Suprapubic skin (tissue), 4 donors: ENCODE measurements at places on chromosomes 7 and 10.

DNA sequence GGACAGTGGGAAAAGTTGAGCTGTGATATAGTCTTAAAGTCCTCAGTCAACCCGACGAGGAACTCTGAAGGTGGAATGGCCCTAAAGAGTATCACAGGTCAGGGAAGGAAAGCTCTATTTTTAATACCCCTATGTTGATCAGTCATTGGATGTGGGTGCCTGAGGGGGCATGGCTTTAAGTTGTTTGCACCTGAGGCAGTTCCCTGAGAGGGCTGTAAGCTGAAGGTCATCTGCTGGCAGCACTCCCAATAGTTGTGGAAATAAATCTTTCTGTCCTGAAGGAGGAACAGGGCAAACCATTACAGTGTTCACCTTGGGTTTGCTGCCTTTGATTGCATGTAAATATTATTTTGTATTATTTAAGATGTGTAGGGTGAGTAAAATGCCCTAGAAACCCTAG is 17.8 kb upstream of the C1GALT1 start:
- DNase-seq: no peak

DNA sequence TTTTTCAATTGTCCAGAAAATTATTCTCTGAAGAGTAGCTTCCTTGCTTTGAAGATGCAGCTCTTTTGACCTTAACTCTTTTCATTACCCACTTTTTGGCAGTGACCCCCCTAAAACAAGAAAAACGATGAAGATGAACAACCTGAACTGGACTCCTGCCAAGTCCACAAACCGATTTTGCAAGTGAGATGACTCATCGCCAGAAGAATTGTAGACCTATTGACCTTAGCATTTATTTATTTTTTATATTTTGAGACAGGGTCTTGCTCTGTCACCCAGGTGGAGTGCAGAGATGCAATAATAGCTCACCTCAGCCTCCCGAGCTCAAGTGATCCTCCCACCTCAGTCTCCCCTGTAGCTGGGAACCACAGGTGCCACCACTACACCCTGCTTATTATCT is 859.2 kb downstream of the GATA3 start:
- DNase-seq: no peak

DNA sequence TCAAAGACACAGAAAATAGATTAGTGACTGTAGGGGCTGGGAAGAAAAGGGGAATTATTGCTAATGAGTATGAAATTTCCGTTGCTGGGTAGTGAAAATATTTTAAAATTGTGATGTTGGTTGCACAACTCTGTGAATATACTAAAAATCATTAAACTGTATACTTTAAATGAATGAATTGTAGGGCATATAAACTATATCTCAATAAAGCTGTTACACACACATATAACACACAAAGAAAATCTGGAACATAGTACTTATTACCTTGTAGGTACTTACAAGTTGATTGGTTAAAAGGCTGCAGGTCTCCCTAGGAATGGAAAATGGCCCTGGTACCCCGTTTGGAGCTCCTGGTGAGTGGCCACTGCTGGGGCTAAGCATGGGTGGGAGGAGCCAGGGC is 27.1 kb upstream of the VCL start:
- DNase-seq: no peak

DNA sequence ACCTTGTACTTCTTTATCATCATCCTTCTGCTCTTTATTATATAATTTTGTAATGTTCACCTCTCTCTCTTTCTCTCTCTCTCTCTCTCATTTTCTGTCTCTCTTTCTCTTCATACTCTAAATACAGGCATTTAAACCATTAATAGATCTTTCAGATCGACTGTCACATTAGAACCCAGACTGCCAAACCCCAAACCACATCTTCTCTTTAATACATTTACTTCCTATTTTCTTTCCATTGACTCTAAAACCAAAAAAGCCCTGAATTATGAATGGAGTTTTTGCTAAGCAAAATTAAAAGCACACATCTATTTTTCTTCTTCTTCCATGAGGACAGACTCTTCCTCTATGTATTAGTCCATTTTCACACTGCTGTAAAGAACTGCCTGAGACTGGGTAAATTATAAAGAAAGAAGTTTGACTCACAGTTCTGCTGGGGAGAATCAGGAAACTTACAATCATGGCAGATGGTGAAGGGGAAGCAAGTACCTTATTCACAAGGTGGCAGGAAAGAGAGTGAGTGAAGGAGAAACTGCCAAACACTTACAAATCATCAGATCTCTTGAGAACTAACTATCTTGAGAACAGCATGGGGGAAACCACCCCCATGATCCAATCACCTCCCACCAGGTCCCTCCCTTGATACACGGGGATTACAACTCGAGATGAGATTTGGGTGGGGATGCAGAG is 272.7 kb upstream of the MGMT start:
- DNase-seq: no peak
